ENCODE measurements at places on chromosomes 7 and 10.

GRCh38 chr7:86320341-86320740 is 323.4 kb upstream of the GRM3 start:
- no peak for DNase-seq

- no peak for DNase-seq
These were observed 274.6 kb upstream of the COBL start for GRCh38 chr7:51591223-51591622.

DNA sequence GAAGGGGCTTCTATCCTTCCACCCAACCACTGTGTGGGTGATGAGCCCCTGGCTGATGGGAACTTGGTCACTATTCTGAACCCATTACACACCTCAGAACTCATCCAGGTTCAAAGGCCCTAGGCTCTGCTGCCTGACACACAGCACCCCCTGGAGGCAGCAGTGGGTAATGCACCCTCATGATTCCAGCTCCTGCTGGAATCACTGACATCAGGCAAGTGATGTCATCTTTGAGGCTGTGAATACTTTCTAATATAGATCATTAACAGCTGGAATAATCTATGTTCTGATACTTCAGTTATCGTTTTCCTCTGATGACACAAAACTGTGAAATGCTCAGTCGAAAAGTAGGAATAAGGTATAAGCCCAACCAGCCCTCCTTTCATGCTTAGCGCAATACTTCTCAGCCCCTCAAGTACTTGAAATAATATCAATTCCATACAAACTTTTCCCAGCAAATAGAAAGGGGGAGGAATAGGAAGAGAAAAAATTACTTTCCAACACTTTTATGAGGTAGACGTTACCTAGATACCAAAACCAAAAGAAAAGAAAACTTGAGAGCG is 7.5 kb upstream of the RBP3 start:
- peak; percentile 29 for DNase-seq

DNA sequence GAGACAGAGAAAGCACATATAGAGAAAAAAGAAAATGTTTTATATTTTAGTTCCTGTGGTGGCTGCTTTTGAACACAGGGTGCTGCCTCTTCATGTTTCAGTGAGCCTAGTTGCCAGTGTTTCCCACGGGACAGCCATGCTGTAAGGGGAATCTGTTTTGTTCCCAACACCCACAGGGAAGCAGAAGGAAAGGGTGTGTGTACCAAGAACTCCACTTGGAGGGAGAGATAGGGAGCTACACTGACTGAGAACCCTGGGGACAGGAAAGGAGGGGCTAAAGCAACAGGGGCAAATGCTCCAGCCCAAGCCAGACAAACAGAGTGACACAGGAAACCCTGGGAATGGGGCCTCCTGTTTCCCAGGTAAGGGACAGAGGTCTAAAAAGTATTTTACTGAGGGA is 40.2 kb downstream of the FRMPD2 start:
- no peak for DNase-seq

GRCh38 chr7:80151274-80151665 is 16.6 kb downstream of the GNAI1 start:
- DNase-seq, result no peak

- DNase-seq, result no peak
These were observed 217.2 kb downstream of the PLXDC2 start for GRCh38 chr10:20033476-20033875.

- no peak for DNase-seq
These were observed 15.6 kb downstream of the KLHL7 start for GRCh38 chr7:23121165-23121564.

GRCh38 chr10:92891885-92892690 is 43.8 kb downstream of the EXOC6 start:
- DNase-seq, result no peak

DNA sequence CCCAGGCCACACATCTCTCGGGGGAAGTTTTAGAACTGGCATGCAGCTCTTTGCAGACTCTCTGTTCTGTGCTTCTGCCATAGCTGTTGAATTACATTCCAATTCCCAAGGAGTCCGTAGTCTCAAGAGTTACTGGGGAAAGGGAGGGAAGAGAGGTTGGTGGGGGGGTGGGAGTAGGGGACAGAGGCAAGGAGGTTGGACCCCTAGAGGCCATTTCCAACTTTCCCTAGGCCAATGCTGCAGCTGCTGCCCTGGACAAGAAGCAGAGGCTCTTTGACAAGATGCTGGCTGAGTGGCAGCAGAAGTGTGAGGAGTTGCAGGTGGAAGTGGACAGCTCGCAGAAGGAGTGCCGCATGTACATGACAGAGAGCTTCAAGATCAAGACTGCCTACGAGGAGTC is 23.8 kb downstream of the MYH16 start:
- no peak for DNase-seq

- DNase-seq, result no peak
These were observed at the start of gene GSDME for GRCh38 chr7:24757353-24758275. Gene GSDME (minus strand): TSS chr7:24757464. CDS start chr7:24749774, 7,690 bp downstream.

DNA sequence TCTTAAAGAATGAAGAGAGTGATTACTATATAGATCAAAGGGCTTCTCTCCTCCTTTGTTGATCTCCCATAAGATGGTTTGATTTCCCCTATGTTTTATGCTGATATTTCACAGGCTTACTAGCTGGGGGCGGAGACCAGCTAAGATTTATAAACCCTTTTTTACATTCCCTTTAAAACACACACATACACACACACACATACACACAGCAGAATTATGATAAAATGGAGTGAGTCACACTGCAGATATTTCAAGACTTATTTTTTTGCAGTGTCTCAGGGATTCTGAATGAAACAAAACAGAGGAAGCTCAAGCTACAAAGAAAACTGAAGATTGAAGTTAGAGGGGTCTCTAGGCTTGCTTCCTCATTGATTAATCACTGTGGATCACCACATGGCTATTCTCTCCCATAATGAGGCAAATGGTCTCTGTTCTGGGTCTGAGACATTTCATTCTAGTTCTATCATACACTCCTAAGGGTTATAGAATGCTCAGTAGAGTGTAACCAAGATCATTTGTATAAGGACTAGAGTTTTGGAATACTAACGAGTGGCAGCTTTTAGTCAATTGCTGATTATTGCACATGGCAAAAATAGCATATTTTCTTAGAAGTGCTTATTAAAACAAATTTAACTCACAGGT is 18.6 kb downstream of the INA start:
- DNase-seq, result no peak

DNA sequence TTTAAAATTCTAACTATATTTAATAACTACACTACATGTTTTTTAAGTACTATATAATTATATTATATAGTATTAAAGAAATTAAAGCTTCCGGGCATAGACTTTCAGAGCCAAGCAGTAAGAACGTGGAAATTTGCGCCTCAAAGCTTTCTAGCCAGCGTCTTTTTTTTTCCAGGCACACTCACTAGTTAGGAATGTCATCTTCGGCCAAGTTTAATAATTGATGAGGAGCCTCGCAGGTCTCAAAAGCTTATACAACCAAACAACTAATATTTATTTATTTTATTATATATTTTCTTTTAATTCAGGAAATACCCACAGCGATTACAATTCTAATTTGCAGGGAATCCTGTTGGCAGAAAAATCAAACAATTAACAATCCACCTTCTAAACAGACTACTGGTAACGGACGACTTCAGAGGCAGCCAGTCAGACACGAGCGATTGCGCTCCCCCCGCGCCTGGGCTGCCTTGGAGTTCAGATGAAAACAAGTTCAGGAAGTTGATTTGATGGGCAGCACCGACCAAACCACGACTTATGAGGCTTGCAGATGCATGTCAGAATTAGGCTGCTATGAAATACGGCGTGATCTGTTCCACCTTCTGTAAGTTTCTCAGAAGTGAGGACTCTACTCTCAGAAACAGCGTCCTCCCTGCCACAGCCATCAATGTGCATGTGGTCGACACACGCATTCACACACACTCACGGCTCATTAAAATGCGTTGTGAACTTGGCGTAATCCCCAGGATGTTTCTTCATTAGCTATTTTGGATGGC is 431.8 kb upstream of the MGMT start:
- no peak for DNase-seq

DNA sequence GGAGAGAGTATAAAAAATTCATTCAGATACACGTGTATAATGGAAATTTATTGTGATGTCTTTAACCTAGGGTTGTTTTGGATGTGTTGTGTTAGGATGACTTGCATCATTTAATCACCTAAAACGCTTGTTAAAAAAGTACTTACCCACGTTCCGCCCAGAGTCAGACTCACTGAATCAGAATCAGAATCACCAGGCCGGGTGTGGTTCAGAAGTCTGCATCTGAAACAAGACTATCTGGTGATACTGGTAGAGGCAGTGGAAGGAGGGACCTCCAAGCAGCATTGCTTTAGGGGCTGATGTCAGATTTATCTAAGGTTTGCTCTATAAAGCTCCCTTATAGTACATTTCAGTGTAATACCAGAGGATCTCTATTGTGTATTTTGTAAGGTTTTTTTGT is 20.5 kb upstream of the PLXDC2 start:
- no peak for DNase-seq

DNA sequence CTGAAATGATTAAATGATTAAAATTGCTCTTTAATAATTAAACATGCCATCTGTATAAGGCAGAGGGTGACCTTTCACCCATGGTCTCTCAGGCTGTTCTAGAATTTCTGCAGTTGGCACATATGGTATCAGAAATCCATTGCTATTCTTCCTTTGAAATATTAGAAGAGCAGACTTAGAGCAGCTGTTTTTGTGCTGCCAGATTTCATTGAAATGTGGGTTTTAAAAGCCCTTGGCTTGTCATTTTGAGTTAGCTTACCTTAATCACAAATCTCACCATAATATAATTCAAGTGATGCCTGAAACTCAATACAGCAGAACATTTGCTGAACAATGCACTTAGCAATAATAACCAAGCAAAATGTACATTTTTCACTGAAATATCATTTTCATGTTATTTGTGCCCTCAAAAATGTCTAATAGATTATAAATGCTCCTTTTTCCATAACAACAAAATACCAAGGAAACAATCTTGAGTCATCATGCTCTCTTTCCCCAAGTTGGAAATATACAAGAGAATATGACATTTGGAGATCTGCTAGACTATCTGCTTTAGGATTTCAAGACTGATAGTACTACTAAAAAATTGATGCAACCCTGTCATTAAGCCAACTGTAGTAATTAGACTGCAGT is 16.1 kb upstream of the PTTG1IP2 start:
- DNase-seq, result no peak

GRCh38 chr10:132400547-132401151 is 3.6 kb downstream of the PWWP2B start:
- DNase-seq, result no peak
